Activated naive CD8-positive, alpha-beta T cell treated with anti-CD3 and anti-CD28 coated beads for 36 hours (primary cell): ENCODE measurements at places on chromosomes 2 and 18.

DNA sequence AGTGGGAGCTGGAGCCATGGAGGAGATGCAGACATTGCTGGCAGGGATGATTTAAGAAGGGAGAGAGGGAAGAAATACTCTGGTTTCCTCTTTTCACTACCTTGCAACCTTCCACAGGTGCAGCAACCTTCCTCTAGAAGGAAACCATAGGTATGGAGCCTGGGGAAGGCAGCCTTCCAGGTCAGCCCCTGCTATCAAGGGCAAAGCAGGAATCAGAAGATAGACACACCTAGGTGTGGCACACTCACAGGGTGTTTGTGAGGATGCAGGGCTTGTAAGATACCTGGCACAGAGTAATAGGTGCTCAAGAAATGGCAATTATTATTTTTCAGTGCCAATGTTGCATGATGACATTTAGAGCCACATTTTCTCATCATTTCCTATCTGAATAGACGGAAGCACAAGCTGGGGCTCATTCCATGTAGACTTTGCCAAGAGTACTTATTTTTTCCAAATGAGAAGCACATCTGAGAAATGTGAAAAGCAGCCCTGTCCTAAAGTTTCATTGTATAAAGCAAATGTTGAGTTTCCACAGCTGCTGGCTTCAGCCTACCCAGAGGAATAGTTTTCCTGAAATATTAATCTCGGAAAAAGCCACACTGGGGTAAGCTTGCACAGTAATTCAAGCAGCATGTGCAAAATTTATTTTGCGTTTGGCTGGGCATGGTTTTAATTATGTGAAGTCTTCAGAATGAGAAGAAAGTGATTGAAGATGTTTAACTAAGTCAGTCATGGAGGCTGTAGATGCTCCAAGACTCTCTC lies 20.6 kb downstream of the EVA1A start:
- no peak overlapping the region for H3K27ac ChIP-seq
- no peak for DNase-seq
- H3K4me1 ChIP-seq = no peaks in the 10 kb centered on the region

DNA sequence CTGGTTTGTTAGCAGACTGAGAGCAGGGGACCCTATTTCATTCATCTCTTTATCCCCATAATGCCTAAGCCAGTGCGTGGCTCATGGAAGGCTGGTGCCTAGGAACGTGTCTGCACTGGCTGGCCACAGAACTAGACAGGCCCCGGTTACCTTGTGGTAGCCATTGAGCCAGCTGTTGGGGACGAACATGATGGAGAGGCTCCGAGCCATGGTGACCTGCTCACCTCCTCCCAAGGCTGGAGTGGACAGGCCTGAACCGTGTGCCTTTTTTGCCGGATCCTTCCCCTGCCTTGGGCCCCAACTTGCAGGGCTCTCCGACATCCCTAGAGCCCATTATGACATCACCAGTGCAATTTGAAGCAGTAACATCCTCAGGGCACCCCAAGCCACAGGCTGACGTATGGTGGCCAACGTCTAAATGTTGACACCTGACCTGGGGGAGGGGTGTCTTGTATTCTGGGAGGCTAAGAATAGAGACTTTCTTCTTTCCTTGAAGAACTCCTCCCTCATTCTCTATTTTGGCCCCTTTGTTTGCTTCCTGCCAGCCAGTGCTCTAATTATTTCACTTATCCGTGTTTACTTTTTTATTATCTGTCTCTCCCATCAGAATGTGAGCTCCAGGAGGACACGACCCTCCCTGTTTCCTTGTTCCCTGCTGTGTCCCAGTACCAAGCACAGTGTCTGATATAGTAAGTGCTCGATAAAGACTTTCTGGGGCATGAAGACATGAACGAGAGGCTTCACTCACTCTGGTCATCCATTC lies 12.2 kb upstream of the DNPEP start:
- H3K27ac ChIP-seq = no peak overlapping the region
- H3K4me1 ChIP-seq = peaks cover 7% of the 10 kb centered on the region
- H3K4me3 ChIP-seq = no peak overlapping the region
- no peaks in the 10 kb centered on the region for H3K36me3 ChIP-seq
- peaks cover 12% of the 10 kb centered on the region for H3K27me3 ChIP-seq

GRCh38 chr2:133407341-133407740 lies 160.9 kb downstream of the NCKAP5 start:
- no peak for DNase-seq
- no peak overlapping the region for H3K4me3 ChIP-seq
- no peak overlapping the region for H3K27ac ChIP-seq
- no peaks in the 10 kb centered on the region for H3K4me1 ChIP-seq
- H3K27me3 ChIP-seq = no peaks in the 10 kb centered on the region
- no peaks in the 10 kb centered on the region for H3K36me3 ChIP-seq

DNA sequence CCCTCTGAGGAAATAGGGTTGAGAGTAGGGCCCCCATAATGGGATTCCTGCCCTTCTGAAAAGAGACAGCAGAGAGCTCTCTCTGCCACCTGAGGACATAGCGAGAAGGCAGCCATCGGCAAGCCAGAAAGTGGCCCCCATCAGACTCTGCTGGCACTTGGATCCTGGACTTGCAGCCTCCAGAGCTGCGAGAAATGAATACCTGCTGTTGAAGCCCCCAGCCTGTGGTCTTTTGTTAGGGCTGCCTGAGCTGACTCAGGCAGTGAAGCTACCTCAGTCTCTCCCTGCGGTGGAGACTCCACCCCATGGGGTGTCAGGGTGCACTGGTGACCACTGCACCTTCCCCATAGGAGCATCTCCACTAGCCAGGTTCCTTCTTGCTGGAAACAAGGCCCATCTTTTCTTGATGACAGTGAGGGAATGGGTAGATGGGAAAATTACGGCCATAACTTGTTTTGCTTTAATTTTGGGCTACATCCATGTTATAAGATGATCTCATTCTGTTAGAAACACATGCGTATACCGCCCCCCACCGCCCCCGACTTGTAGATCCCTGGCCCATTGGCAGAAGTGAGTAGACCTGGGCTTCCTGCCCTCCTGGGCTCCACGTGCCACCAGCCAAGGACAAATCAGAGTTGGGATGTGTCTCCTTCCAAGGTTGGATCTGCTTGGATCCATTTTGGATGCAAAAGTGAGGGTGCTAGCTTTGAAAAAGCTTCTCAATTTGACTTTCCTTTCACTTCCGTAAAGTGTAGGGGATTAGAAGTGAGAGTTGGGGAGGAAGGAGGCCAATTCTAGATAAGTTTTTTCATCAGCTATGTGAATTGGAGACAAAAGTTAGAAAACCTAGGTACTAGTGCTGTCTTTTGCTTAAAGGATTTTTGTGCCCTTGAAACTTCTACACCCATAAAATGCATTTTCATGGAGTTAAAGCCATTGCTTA lies 42.9 kb downstream of the NCK2 start:
- peak overlapping the region; percentile 43 for H3K4me3 ChIP-seq
- peaks cover 39% of the 10 kb centered on the region for H3K36me3 ChIP-seq
- H3K27me3 ChIP-seq = no peaks in the 10 kb centered on the region
- peak; percentile 51 for DNase-seq
- H3K4me1 ChIP-seq = peaks cover 92% of the 10 kb centered on the region

- H3K27me3 ChIP-seq = peaks cover 34% of the 10 kb centered on the region
- no peaks in the 10 kb centered on the region for H3K36me3 ChIP-seq
- H3K27ac ChIP-seq = no peak overlapping the region
- H3K4me3 ChIP-seq = no peak overlapping the region
Measured at GRCh38 chr18:37272226-37272625, 293.4 kb downstream of the CELF4 start.

DNA sequence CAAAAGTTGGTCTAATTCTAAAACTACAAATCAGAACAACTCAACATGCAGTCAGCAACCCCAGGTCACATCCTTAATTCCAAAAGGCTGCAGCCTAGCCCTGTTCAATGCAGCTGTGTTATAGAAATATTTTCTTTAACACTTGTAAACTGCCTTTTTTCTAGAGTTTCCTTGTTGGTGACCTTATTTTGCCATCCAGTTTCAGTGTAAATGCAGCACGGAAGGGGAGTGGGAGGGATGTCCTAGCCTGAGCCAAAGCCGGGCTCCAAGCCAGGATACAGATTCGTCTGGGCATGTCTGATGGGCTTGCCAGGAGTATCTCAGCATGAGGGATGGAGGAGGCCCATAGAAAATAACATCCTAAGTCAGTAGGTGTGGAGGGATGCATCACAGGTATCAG lies 17.7 kb upstream of the SP3 start:
- DNase-seq = no peak
- H3K36me3 ChIP-seq = no peaks in the 10 kb centered on the region
- no peaks in the 10 kb centered on the region for H3K27me3 ChIP-seq
- H3K27ac ChIP-seq = no peak overlapping the region

DNA sequence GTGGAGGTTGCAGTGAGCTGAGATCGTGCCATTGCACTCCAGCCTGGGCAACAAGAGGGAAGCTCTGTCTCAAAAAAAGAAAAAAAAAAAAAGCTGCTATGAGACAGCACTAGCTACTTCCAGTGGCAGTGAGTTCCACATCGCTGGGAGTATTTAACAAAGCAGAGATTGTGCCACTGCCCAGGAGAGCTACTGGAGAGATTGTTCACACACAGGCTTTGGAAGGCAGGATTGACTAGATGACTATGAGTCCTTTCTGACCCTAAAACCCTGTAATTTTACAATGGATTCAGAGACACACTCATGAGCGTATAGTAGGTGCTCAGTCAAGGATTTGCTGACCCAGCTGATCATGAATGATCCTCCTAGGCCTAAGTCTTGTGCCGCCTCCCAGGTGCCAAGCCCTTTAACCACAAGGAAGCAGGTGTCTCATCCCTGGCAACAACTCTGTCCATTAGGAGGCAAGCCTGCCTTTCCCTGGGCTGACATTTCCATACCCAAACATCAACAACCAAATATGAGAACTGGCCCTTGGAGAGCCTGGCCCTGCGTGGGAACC lies 45.0 kb upstream of the ODC1 start:
- DNase-seq = no peak
- H3K4me3 ChIP-seq = no peak overlapping the region
- peaks cover 4% of the 10 kb centered on the region for H3K36me3 ChIP-seq

DNA sequence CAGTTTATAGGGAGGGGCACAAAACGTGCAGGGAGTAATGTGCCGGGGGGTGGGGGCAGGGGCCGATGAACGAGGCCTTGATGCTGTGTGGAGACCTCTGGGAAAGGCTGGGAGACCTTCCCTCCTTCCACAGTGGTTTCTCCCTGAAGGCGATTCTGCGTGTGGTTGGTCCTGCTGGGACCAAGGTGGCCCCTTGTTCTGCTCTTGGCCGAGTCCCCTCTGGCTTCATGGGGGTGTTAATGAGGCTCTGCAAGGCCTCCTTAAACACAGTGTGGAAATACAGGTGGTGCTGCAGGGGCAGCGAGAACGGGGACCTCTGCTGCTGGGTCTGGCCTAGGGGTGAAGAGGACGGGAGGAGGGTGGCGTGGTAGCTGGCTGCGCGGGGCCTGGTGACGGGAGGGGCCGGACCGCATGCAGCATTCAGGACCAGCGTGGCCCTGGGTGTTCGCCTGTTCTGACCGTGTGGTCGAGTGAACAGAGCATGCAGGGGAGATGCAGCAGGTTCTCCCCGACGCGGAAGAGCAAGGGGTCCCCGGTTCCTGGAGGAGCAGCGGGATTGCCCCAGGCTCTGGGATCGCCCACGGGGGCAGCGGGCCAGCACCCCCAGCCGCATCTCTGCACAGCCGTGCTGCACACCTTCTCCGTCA lies 42.1 kb upstream of the KCNG2 start:
- H3K36me3 ChIP-seq = peaks cover 41% of the 10 kb centered on the region
- H3K4me3 ChIP-seq = no peak overlapping the region
- no peak overlapping the region for H3K27ac ChIP-seq

- peak overlapping the region; percentile 99 for H3K27ac ChIP-seq
- DNase-seq = peak; percentile 59
- H3K27me3 ChIP-seq = no peaks in the 10 kb centered on the region
- peak overlapping the region; percentile 82 for H3K4me3 ChIP-seq
- no peaks in the 10 kb centered on the region for H3K36me3 ChIP-seq
- peaks cover 20% of the 10 kb centered on the region for H3K4me1 ChIP-seq
Measured at GRCh38 chr18:54269893-54270844, 852 bp downstream of the POLI start.

DNA sequence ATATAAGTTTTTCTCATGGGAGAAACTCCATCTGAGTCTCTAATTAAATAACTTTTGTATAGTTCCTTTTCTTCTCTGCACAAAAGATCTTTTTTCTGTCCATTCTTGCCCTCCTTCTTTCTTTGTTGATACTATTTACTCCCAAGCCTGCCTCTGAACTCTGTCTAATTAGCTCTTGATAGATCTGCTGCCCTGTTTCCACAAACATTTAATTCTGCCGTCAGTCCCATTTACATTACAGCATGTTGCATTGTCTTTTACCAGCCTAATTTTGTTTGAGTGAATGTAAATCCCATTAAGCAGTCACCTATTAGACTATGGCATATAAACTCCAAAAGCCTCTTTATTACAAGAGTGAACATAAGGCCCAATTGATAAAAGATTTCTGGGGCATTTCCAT lies 254.4 kb downstream of the ERBB4 start:
- no peaks in the 10 kb centered on the region for H3K4me1 ChIP-seq
- H3K27me3 ChIP-seq = no peaks in the 10 kb centered on the region
- DNase-seq = no peak
- no peaks in the 10 kb centered on the region for H3K36me3 ChIP-seq
- no peak overlapping the region for H3K4me3 ChIP-seq

DNA sequence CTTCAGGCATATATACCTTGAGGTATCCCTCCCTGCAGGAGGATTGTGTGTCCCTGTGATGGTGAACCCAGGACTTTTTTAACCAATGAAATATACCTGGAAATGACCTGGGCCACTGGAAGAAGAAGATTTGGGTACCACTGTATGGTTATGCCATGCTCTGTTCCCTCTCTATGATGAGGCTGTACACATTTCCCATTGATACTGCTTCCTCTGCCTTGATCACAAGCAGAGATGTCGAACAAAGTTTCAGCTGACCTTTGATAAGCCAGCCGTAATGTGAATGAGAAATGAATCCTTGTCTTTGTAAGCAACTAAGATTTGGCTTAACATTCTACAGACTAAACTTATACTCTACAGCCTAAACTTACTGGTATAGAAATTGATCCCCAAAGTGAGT lies 78.4 kb upstream of the SPOPL start:
- no peak for DNase-seq
- no peaks in the 10 kb centered on the region for H3K4me1 ChIP-seq
- H3K4me3 ChIP-seq = no peak overlapping the region
- H3K27ac ChIP-seq = no peak overlapping the region
- H3K36me3 ChIP-seq = peaks cover 5% of the 10 kb centered on the region

DNA sequence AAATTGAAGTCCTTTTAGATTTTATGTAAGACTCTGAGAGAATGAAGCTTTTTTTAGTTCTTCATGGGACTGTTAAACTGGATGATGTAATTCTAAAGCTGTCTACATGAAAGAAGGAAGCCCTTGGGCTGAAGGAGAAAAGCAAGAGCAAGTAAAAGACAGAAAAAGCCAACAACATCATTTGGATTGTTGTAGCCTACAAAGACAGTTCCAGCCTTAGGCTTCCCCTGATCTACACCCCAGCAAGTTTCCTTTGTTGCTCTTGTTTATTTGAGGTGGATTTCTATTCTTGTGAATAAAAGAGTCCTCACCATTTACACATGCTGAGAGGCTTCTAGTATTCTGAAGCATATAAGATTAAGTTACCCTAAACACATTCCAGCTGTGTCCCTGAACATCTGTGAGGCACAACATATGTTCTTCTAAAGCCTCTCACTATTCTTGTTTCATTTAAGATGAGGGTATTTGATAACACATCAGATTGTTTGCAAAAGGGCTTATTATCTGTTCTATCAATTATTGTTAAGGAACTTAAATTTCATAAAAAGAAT lies 377.8 kb downstream of the LNPK start:
- H3K27ac ChIP-seq = no peak overlapping the region
- no peak overlapping the region for H3K4me3 ChIP-seq
- H3K4me1 ChIP-seq = no peaks in the 10 kb centered on the region
- peaks cover 20% of the 10 kb centered on the region for H3K27me3 ChIP-seq
- no peaks in the 10 kb centered on the region for H3K36me3 ChIP-seq

GRCh38 chr2:233179848-233180366 lies 71.6 kb upstream of the ATG16L1 start:
- H3K36me3 ChIP-seq = peaks cover 24% of the 10 kb centered on the region
- DNase-seq = no peak
- no peak overlapping the region for H3K4me3 ChIP-seq
- no peak overlapping the region for H3K27ac ChIP-seq
- no peaks in the 10 kb centered on the region for H3K4me1 ChIP-seq
